MM.1S (cell line): ENCODE measurements at places on chromosomes 13 and 19.
A peak's percentile ranks its signal among the peaks of the same experiment; 100 is the strongest.

GRCh38 chr13:31905961-31906360 is 125.6 kb upstream of the FRY start:
- no peak for DNase-seq

DNA sequence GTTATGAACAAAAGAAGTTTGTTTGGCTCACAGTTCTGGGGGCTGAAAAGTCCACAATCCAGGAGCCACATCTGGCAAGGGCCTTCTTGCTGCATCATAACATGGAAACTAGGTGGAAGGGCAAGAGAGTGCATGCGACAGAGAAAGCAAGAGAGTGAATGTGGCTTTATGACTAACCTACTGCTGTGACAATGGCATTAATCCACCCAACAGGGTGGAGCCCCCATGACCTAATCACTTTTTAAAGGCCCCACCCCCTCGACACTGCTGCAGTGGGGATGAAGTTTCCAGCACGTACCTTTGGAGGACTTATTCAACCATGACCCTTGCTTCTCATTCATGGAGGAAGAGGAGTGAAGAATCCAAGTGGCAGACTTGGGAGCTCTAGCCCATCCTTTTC is 30.0 kb upstream of the RFXAP start:
- DNase-seq = no peak

DNA sequence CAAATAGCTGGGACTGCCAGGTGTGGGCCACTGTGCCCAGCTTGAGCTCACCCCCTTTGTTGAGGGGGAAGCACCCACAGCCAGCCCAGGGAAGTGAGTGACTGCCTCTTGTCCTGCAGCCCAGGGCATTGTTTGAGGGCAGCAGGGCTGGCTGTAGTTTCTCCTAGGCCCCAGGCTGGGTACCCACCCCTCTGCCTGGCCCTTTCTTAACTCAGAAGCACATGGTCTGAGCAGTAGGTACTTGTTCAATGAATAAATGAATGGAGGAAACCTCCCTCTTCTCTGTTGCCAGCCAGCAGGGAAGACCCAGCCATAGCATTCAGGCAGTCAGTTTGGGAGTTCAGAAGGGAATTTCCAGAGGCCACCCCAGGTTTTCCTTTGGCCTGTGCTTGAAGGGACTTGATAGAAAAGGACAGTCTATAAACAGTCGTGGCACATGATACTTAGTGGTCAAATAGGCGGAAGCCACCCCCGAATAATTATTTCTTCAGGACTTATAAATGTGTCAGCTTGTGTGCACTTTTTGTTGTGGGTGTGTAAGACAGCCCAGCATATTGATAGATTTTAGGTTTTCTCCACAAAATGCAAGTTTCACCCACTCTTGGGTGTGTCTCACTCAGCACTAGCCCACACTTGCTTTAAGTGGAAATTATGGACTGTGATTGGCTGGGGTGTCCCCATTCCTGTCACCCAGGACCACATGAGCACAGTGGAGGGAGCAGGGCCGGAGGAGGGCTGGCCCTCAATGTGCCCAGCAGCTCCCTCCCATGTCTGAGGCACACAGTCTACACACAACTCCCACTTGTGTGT is 33.1 kb downstream of the GATAD2A start:
- DNase-seq = no peak

GRCh38 chr19:45079063-45079910 is at the start of gene GEMIN7:
Gene GEMIN7, plus strand, starts transcription at chr19:45079260. Its CDS starts 10,855 bp downstream, at chr19:45090115.
- peak; percentile 82 for DNase-seq

DNA sequence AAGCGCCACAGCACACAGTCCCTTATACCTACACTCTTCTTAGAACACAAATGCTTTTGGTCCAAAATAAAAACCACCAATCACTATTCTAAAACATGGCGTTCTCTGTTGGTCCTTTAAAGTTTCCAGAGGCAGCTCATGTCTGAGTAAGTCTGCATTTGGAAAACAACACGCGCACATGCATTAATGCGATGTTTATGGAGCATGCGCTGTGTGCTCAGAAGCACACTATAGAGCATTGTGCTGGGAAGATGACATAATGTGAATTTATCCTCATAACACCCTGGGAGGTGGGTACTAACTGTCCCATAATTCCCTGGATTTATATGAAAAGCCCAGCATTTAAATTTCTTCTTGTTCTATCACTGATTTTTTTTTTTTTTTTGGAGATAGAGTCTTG is 10.7 kb downstream of the ZNF682 start:
- DNase-seq = no peak

DNA sequence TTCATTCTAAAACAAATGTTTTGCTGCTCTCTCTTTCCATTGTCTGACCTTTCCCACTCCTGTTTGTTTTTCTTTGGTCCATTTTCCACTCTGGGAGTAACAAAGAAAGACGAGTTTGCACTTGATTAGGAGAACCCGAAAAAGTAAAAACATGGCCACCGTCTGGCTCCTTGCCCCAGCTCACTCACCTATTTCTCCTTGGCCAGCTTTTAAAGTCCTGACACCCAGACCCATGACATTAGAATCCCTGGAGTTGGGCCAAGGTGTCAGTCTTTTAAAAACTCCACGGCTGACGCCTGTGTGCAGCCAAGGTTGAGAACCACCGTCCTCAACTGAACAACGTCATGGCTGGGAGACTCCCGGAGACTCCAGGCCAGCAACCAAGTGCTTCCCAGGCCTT is 63.6 kb upstream of the FLT1 start:
- DNase-seq = no peak

GRCh38 chr19:44988896-44989556 is 12.2 kb upstream of the RELB start:
- DNase-seq = peak; percentile 70

DNA sequence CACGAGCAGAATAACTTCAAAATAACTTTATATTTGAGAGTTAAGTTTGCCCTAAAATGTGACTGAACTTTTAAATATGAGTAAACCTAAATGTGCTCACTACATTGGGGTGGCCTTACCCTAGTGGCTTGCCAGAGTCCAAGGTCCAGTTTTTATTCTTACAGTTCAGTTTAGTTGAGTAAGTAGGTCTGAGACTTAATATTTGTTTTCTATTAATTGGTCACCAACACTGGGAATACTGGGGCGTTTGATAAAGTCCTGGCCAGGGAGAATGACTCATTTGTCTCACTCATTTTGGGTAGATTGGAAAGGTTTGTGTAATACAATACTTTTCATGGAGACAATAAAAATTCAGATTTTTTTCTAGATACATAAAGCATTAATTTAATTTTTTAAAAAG is 127.8 kb upstream of the SPATA13 start:
- DNase-seq = no peak

- no peak for DNase-seq
These were observed 231.4 kb downstream of the OXGR1 start for GRCh38 chr13:96762876-96763275.

- peak; percentile 36 for DNase-seq
These were observed 29.1 kb downstream of the ATP12A start for GRCh38 chr13:24709186-24709913.

- DNase-seq = no peak
These were observed 299.5 kb downstream of the ZNF536 start for GRCh38 chr19:30671622-30672051.

DNA sequence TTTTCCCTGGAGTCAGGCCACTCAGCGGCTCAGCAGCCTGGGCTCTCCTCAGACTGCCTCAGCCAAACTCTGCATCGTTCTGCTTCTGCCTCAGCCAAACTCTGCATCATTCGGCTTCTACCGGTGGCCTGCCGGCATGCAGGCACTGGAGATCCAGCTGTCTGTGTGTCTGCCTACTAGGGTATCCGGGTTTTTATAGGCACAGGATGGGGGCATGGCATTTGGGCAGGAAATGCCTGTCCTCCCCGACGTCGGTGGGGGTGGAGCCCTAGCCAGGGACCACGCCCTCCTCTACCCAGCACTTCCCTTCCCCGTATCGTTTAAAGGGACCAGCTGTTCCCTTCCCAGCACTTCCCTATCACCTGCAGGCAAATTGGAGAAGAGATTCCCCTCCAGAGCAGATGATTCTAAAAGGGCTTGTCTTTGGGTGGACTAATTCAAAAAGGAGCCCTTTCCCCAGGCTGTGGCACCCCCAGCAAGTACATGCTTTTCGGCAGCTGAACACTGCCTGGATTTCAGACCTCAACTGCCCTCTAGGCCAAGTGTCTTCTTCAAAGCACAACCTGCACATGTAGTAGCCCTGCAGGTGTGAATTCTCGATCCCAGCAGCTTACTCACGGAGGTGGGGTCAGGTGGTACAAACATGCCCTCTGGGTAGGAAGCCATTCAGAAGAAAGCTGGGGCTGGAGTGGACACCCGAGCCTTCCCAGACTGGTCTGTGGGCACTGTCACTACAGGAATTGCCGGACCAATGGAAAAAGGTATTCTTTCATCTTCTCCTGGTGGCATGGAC is 25.4 kb upstream of the GPR12 start:
- peak; percentile 78 for DNase-seq
